ENCODE measurements at places on chromosomes 5 and 9.

GRCh38 chr5:35246411-35246810 lies 16.1 kb upstream of the PRLR start:
- DNase-seq = no peak

- no peak for DNase-seq
Measured at GRCh38 chr5:160703547-160704189, 148.3 kb downstream of the ATP10B start.

DNA sequence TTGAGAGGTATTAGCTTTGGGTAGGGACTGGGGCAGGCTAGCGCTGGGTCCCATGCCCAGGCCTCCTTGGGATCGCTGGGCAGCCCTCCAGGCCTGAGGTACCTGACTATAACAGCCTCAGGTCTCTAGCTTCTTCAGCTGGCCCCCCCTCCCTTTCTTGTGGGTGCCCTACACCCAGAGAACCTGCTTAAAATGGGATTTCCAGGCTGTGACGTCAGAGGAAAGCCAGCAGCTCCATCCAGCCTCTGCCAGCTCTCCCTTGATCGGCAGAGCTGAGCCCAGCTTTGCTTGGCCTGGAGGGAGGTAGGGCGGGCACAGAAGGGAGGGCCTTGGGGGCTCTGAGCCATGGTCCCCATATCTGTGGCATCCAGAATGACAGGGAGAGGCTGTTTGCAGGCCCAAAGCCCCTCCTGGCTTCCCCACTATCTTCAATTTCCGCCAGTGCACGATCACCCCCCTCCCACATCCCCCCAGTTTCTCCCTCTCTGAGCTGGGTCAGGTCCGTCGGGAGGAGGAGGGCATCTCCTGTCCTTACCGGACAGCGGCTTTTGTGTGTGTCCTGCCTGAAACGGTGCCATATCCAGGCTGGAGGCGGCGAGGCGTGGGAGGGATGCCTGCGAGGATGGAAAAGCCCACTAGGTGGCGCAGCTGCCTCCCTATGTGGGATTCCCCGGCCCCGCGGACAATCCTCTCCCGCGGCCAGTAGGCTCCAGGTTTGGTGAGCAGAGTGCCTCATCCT lies 10.8 kb downstream of the REEP2 start:
- peak; percentile 86 for DNase-seq

- DNase-seq = peak; percentile 50
Measured at GRCh38 chr5:176436656-176437055, 11.5 kb upstream of the FAF2 start.

DNA sequence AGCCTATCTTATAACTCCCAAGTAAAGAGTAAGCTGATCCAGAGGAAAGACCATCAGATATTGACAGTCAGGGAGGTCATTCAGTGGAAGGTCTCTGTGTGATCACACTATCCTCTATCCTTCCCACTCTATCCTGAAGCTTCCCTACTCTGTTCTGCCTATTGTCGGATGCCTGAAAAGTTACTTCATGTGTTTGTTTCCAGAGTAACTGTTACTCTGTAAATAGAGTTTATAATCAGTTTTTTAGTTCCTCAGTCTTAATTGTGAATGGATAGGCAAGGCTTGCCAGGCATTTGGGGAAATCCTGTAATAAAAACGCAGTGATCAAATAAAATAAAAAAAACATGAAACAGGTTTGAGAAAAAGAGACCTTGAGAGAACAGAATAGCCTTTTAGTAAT lies 79.8 kb downstream of the XRCC4 start:
- DNase-seq = no peak

DNA sequence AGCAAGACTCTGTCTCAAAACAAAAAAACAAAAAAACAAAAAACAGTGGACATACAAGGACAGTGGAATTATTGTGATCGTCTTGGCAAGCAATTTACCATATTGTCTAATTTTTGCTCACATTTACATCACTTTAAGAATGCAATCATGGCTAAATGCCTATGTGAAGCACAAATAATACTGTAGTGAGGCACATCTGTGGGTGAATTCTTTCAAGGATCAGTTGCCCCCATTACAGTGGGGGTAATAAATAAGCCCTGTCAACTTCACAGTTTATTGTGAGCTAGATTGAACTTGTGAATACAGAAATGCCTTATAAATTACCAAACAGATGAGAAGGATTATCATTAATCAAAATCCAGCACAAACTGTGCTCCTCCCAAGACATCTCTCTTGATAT lies 150.2 kb upstream of the PAPPA start:
- no peak for DNase-seq

GRCh38 chr5:180373454-180373853 lies 20.3 kb upstream of the GFPT2 start:
- no peak for DNase-seq

DNA sequence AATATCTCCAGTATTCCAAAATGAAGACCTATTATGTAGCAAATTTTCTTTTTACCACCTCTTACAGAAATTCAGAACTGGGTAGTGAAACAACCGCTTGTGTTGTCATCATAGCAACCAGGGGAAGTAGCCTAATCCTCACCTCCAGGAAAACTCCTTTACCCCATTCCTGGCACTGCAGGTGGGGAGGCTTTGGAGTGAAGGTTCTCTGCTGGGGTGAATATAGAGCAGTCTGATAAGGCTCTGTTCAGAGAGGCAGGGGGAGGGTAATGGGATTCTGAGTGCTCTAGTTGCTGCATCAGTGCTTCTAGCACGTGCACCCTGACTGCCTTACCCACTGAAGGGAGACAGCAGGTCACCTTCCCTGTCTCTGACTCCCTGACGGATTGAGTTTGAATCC lies 116.2 kb downstream of the MAN2A1 start:
- no peak for DNase-seq

- DNase-seq = peak; percentile 60
Measured at GRCh38 chr5:88660947-88661805, 221.8 kb downstream of the MEF2C start.

DNA sequence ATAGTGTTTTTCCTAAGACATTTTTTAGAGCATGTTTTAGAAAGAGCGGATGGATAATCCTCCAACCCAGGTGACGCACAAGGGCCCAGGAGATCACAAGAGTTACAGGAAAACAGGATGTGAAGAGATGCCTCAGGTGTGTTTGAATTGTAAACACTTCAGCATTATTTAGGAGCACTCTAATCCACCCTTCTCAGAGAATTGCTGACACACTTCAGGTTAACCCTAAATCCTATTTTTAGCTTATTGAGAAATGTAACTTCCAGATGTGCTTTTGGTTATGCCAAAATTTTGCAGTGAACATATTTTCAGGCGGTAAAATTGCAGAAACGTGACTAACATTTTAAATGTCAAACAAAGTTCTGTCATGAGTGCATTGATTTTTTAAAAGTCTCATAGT lies 755.4 kb upstream of the CTNND2 start:
- no peak for DNase-seq
